NCI-H1092 (cell line): ENCODE measurements at places on chromosomes 2 and 18.

GRCh38 chr2:211944572-211944971 lies 594.0 kb downstream of the ERBB4 start:
- DNase-seq: no peak

DNA sequence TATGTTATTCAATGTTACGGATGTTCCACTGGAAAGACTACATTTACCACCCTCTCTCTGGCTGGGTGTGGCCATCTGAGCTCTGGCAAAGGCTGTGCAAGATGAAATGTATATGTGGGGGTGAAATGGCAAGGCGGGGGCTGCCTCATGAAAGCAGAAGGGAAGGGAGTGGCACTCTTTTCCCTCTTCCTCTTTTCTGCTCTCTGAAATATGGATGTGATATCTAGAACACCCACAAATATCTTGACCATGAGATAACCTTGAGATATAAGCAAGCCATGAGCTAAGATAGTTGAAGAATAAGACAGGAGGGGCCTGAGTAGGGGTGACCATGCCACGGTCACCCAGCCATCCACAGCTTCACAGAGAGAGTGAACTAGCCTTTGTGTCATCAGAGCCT lies 367.8 kb upstream of the ID2 start:
- DNase-seq: no peak

GRCh38 chr2:1692342-1692741 lies 52.0 kb downstream of the PXDN start:
- no peak for DNase-seq

DNA sequence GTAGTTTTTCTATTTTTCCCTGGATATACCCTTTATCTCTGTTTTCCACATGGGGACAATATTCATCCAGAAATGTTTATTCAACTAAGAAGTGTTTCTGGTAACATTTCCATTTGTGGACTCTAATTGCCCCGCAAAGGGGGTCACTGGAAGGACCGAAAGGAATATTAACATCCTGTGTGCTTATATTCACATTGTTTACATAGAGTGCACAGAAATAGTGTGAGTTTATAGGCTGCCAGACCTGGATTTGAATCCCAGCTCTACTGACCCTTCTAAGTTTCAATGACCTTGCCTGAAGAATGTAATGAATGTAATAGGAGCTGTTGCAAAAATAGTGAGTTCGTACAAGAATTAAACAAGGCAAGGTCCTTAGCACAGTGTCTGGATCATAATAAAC lies 152.9 kb upstream of the NCKAP5 start:
- no peak for DNase-seq

- no peak for DNase-seq
Measured at GRCh38 chr2:191611614-191612013, 66.3 kb upstream of the NABP1 start.

- DNase-seq: no peak
Measured at GRCh38 chr2:142037066-142037465, 93.8 kb downstream of the LRP1B start.

- DNase-seq: no peak
Measured at GRCh38 chr2:105378276-105378840, 20.5 kb downstream of the FHL2 start.

GRCh38 chr2:187475499-187476248 lies 27.6 kb upstream of the CALCRL start:
- DNase-seq: no peak

DNA sequence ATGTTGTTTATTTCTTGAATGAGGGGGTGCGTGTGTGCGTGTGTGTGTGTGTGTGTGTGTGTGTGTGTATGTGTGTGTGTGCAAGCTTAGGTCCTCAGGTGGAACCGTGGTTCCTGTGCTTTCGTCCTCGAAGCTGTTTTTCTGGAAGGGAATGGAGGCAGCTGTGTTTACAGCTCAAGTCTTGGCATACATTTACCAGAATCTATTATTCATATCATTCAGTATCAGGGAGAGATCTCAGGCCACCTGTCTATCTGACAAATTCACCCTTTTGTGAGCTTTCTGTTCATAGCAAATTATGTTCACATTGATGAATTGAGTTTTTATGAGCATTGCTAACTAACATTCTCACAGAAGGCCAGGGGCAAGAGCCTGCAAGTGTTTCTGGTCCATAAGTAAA lies 550.4 kb downstream of the ARHGAP15 start:
- peak; percentile 38 for DNase-seq
